GM19239 (cell line): ENCODE measurements at places on chromosomes 12 and 14.

GRCh38 chr12:50279501-50279900 lies 3.8 kb downstream of the LIMA1 start:
- no peak for DNase-seq

GRCh38 chr12:116432314-116432750 lies 126.8 kb upstream of the MAP1LC3B2 start:
- no peak for DNase-seq

GRCh38 chr12:69915964-69916363 lies 90.9 kb downstream of the MYRFL start:
- DNase-seq = no peak

DNA sequence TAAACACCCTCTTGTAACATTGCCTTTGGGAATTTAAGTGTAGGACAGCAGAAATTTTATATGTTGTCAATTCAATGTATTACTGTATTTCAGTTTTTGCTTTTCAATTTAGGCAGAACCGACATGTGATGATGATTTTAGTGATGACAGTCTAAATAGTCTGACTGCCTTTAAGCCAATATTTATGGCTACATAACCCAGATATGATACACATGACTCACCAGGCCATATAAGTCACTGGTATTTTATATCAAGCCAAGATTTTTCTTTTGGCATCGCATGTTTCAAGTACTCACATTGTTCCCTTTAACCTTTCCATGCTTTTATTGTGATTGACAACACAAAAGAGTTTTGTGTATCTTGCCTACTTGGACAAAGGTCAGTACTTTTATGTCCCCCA lies 13.6 kb upstream of the PPM1A start:
- no peak for DNase-seq

DNA sequence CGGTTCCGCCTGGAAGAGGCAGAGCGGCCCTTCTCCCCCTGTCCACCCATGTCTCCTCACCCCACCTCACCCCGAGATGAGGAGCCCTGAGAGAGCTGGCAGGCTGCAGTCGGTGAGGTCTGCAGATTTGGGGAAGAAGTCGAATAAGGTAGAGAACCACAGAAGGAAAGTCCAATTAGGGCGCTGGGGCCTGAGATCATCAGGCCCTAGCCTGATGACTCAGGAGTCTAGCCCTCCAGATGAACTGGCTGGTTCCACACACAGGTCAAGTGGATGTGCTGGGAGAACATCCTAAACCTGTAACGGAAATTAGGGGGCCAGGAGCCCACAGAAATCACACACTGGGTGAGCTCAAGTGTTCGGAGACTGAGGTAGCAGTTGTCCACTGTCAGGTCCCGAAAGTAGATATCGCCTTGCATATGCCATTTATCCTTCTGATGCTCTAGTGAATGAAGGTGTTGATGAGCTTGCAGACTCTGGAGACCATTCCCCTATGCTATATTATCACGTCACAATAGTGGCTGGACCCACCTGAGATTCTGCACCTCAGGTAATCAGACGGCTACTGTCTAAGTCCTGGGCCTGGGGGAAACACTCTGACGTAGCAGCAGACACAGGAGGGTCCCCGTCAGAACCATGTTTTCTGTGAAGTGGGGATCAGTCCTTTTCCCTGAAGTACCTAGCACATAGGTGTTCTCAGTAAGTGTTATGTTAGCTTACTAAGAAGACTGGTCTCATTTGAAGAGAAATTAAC lies 886 bp upstream of the METTL17 start:
- no peak for DNase-seq

GRCh38 chr14:31387091-31387490 lies 33.3 kb downstream of the HEATR5A start:
- no peak for DNase-seq
